ENCODE measurements at places on chromosomes 6 and 20. TPM values are rescaled to one million over a fixed set of nuclear protein-coding genes. Genes with fewer than 3 reads are reported as not detected.

Gene HCRTR2
- not detected for total RNA-seq

Gene SYNDIG1
- 0.20 TPM for total RNA-seq

Gene CCN2
- 20.8 TPM for total RNA-seq

Gene SYCP2
- total RNA-seq = 0.26 TPM

Gene FKBP1C
- total RNA-seq = not detected

Gene EPPIN
- total RNA-seq = not detected
